NCI-H187 treated with DMSO at 0.1 percent for 48 hours (cell line): ENCODE measurements at places on chromosomes 5 and 9.

GRCh38 chr5:121396716-121397115 is 455.0 kb upstream of the FTMT start:
- DNase-seq: no peak

GRCh38 chr5:107779437-107779836 is 108.7 kb upstream of the EFNA5 start:
- DNase-seq: no peak

- DNase-seq: no peak
Observed at GRCh38 chr5:160376416-160376815, 6.0 kb upstream of the C1QTNF2 start.

DNA sequence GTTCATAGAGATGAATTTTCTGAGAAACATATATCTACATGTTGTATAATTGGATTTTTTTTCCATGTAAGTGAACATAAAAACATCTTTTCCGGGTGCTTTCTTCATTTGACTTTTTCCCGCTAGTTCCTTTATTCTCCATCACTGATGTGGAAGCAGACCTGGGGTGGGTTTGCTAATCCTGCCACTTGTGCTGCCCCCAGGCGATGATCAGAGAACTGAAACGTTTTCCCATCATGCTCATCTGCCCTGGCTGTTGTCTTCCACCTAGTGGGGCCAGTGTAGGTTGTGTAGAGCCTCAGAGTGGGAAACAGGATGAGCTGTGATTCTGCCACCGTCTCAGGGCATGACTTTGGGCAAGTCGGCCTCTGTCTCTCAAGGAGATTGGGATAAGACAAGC is 34.2 kb upstream of the TGFBR1 start:
- no peak for DNase-seq

GRCh38 chr9:122386311-122386872 is 15.6 kb downstream of the PTGS1 start:
- no peak for DNase-seq

GRCh38 chr5:150497274-150497988 is 10.5 kb upstream of the NDST1 start:
- DNase-seq: no peak

DNA sequence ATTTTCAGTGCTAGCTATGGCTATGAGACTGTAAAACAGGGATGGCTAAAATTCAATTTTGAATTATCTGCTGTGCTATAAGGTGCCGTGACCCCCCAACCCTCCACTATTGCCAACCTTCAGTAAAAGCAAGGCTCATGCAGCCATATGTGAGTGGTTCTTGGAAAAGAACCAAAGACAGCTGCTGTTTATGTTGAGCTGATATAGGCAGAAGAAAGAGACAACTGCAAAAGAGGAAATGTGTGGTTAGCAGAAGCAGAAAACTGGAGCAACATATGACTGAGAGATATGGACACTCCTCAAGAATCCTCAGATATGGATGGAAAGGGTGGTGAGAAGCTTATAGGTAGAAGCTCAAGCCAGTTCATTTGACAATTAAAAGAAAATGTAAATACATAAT is 200.3 kb downstream of the TLE1 start:
- DNase-seq: no peak

GRCh38 chr9:105444130-105444529 is 3.7 kb upstream of the FSD1L start:
- DNase-seq: no peak

DNA sequence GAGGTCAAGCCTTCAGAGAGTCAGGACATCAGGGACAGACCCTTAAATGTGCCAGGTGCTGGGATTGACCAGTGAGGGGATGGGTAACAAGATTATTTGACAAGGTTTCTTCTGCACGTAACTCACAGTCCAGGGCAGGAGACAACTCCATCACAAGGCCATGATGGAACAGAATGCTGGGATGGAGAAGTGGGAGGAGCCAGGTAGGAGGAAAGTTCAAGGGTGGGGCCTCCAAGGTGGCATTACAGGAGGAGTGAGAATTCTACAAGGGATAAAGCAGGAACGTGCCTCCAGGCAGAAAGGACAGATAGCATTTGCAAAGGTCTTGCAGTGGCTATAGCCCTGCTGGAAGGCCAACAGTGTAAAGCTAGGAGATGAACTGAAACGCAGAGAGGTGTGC is 102.2 kb downstream of the FGF18 start:
- no peak for DNase-seq

- DNase-seq: no peak
Observed at GRCh38 chr5:66810848-66811261, 214.7 kb downstream of the MAST4 start.

DNA sequence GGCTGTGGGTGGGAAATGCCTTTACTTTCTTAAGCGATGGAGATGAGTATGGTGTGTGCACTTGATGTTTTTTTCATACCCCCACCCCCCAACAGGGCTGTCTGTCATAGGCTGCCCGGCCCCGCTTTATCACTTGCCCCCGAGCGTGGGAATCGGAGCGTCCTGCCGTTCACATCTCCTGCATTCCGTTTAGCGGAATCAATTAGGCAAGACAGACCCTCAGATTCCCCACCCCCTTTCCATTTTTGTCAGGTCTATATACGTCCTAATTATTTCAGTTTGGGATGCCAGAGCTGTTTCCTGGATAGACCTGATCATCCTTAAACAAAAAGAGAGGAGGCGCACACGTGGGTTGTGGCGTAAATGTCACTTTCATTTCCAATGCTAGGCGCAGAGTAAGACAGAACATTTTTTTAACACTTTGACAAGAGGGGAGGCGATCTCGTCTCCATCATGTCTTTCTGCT is 217.2 kb downstream of the MEF2C start:
- DNase-seq: no peak

GRCh38 chr5:150103678-150104549 is 17.6 kb upstream of the CSF1R start:
- DNase-seq: no peak

GRCh38 chr5:149242339-149242738 is 29.3 kb upstream of the AFAP1L1 start:
- no peak for DNase-seq

DNA sequence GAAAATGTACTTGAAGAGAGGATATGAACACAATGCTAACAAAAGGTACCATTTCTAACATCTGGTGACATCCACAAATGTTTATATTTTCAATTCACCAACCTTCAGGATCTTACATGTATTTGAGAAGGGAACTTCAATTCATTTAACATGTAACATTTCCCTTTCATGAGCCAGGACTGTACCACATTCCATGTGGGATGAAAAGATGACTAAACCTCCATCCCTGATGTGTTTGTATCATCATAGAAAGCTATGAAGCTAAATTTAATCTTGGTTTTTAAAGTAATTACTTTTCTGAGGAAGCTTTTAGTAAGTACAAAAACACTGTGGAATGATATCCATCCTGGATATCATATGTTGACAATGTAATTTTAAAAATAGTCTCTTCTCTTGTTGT is 78.2 kb upstream of the GNA14 start:
- DNase-seq: no peak

- no peak for DNase-seq
Observed at GRCh38 chr5:173800340-173800739, 87.8 kb upstream of the CPEB4 start.

DNA sequence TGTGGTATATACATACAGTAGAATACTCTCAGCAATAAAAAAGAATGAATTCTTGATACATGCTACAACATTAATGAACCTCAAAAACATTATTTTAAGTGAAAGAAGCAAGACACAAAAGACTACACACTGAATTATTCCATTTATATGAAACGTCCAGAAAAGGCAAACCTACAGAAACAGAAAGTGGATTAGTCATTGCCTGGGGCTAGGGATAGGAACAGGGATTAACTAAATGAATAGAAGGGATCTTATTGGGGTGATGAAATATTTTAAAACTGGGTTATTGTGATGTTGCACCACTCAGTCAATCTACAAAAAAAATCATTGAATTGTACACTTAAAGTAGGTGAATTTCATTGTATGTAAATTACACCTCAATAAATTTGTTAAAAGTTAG is 326.7 kb downstream of the PIK3R1 start:
- no peak for DNase-seq

GRCh38 chr5:93829346-93829745 is 87.9 kb upstream of the POU5F2 start:
- DNase-seq: no peak

DNA sequence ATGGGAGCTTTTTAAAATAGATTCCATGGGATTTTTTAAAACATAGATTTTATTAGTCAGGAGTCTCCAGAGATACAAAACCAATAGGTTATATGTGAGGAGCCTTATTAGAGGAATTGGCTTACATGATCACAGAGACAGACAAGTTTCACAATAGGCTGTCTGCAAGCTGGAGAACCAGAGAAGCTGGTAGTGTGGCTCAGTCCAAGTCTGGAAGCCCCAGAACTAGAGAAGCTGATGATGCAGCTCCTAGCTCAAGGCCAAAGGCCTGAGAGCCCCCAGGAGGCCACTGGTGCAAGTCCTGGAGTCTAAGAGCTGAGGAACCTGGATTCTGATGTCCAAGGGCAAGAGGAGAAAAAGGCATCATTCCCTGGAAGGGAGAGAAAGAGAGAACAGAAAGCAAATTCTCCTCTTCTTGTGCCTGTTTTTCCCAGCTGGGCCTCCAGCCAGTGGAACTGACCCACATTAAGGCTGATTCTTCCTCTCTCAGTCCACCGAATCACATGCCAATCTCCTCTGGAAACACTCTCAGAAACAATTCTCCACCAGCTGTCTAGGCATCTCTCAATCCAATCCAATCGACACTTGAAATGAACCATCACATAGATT is 59.3 kb downstream of the AHRR start:
- DNase-seq: no peak

DNA sequence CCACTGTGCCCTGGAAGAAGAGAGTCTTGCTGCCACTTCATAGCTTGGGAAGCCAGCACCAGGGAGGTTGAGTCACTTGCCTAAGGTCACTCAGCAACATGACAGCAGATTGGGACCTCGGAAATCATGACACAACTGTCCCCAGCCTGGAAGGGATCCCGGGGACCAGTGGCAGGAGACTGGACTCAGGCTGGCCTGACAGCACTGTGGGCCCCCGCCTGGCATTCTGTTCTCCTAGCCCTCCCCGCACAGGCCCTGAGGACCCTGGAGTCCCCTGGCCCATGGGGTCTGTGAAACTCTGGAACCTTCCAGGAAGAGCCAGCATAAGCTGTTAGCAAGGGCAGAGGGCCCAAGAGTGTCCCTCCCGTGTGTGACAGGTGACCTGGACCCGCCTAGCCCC is 64.9 kb downstream of the COL5A1 start:
- no peak for DNase-seq

- DNase-seq: no peak
Observed at GRCh38 chr5:125484272-125484741, 737.9 kb upstream of the ZNF608 start.

- no peak for DNase-seq
Observed at GRCh38 chr9:96725576-96725975, 52.3 kb downstream of the ZNF510 start.

DNA sequence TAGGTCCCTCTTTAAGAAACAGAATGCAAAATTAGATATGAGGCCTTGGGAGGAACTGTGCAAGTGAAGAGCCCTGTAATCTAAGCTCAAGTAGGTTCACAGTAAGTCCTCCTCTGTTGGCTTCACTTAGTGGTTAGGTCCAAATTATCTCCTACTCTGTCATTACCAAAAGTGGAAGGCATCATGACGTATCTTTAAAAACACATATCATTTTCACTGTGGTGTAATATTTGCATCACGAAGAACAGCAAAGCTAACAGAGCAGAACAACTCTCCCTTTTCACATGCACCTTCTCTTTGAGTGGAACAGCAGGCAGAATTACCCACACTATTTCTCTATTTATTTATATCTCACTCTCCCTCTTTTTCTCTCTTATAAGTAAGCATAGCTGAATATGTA is 240.5 kb upstream of the CCNH start:
- DNase-seq: no peak

DNA sequence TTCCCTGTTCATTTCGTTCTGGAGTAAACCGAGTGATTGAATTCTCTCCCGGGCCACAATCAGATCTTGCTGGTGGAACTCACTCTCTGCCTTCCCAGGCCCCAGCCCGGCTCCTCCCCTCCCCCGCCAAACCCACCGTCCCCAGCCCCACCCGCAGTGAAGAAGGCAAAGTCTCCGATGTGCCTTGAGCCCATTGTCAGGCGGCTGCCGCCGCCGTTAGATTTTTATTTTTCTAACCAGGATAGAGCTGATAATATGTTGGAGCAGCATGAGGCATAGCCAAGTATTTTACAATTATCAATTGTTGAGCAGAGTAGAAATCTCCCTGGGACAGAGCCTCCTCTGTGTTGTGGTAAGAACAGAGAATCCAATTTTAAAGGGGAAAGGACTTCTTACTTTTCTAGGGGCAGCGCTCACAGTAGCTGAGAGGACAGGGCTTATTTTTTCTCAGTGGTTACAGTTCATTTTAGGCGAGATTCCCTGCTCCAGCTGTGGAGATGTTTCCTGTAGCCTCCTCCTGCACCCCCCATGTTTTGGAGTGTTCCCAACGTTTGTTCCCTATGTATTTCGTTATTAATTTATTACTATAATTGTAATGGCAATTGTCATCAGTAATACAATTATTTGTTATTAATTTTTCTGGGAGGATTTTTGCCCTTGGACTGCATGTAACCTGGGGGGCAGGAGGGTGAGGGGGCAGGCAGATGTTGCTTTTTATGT is 1.3 kb downstream of the PSAT1 start:
- DNase-seq: no peak

GRCh38 chr9:110764006-110764405 is 95.4 kb downstream of the MUSK start:
- no peak for DNase-seq

DNA sequence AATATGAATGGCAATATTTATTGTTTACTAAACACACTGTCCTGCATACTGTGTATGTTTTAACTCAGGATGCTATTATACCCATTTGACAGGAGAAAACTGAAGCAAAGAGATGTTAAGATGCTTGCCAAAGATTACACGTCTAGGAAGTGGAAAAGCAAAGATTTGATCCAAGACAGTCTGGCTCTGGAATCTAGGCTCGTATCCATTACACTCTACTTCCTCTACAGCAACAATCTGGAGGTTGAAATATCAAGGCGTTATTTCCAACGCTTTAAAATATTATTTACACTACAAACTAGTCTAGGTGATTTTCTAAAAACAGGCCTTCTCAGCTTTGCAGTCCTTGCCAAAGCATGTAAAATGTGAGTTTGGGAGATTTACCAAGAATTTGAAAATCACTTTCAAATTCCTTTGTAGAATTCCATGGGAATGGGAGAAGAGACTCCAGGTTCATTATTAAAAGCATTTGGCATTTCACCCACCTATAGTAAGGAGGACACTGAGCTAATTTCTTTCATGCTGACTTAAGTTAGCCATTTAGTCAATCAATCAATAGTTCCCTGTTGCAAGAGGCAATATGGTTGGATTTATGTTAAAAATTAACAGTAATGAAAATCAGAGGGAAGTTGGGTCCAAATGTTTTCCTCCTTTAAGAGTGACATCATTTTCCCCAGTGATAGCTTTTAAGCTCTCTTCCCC is 356.3 kb upstream of the SMARCA2 start:
- no peak for DNase-seq

GRCh38 chr5:146082798-146083197 is 22.6 kb downstream of the PLAC8L1 start:
- DNase-seq: no peak

- DNase-seq: no peak
Observed at GRCh38 chr9:19229595-19230354, 718 bp upstream of the DENND4C start.
